ENCODE measurements at places on chromosomes 6 and 20.

GRCh38 chr6:15668918-15669317, 6.1 kb upstream of the DTNBP1 start:
- DNase-seq, result no peak

DNA sequence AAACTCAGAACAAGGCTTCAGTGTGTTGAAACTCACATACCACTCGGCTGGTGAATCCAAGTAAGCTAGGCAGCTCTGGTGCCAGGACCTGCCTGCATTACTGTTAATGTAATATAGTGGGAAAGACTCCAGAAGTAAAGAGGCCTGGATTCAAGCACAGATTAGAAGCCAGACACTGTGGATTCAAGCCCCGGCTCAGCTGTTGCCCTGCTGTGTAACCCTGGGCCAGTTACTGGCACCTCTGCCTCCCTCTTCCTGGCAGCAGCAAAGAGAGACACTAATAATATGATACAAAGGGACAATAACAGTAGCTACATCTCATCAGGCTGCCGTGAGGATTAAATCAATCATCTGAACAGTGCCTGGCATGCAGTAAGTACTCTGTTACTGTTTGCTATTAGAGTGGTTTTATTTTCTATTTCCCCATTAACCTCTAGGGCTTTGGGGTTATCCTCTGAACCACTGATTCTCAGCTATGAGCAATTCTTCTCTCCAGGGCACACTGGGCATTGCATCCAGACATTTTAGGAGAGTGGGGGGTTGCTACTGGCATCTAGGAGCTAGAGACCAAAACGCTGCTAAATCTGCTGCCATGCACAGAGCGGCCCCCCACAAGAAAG, 92.9 kb downstream of the ZMYND8 start:
- DNase-seq, result no peak

DNA sequence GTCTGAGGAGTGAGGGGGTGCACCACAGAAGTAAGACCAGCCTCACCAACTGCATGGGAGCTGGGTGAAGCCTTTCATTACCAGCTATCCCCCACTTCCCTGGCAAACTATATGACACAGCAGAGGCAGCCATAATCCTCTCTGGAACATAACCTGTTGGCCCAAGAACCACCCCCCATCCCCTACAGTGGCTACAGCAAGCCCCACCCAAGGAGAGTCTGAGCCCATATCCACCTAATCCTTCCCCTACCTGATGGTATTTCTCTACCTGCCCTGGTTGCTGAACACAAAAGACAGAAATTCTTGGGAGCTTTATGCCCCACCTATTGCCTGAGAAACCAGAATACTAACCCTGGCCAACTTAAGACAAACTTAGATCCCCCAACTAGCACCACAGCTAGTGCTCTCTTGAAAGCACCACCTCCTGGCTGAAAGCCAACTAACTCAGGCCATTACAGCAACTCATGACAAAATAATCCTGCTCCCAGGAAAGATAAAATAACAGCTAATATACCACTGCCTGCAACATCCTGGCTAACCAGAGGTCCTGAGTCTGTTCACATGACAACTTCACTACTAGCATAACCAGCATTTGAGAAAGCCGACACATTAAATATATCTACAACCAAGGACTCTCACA, 11.2 kb downstream of the RNGTT start:
- DNase-seq, result no peak

DNA sequence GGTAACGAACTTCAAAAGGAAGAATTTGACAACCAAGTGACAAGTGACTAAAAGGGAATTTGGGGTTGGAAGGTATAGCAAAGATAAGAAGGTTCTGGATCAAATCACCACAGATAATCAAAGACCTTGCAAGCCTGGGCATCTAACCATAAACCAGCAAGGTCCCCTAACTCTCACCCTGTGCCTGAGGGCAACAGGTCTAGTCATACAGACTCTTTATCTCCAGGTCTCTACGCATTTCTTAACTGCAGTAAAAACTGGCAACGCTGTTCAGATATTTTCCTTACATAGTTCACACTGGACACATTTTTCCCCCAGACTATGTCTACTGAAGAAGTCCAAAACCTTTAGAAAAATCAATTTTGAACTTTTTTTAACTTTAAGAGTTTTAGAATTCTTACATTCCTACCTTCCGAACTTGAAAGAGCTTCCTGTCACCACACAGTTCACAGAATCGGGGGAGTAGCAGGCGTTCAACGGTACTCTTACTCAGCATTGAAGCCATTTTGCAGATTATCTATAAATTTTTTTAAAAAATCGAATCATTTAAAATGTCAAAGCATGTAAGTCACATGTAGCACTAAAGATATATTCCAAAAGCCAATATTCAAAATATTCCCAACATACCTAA, 23.0 kb upstream of the ANKRD60 start:
- DNase-seq, result no peak

GRCh38 chr20:60102665-60103210, 144.5 kb downstream of the CDH26 start:
- DNase-seq, result no peak

All from posterior cingulate gyrus (tissue), 11 donors.